ENCODE measurements at places on chromosomes 13 and 19.

DNA sequence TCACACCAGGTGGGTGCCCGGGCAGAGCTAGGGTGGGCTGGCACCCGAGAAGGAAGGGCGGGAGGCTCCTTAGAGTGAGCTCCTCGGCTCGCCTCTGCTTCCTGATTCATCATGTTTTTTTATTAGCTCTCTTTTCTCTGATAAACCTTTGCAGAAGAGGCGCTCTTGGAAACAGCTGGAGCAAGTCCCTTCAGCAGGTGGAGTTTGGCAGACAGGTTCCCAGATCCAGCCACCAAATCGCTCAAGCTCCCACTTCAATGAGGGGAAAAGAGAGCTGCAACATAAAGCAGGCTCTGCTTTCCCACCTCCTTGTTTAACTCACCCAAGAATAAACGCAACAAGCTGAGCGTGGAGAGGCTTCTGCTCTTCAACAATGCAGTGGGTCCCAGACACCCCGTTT is 244.8 kb downstream of the TSHZ3 start:
- no peak for DNase-seq

DNA sequence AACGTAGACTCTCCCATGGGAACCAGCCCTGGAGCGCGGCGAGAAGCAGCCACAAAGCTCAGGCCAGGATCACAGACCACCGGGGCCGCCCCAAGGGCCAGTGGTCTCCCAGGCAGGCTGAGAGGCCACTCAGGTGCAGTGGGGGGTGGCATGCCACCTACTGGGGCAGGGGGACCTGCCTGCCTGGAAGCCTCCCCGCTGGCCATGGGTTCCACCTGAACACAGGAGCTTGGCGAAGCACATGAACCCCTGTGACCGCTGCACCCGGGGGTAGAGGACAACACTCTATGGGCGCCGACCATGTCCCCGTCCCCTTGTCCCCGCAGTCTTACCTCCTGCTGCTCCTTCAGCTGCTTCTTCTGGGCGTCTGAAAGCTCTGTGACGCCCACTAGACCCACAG is 6.8 kb upstream of the TM6SF2 start:
- no peak for DNase-seq

- DNase-seq = no peak
Measured at GRCh38 chr19:4323692-4324091, 14.9 kb downstream of the STAP2 start.

DNA sequence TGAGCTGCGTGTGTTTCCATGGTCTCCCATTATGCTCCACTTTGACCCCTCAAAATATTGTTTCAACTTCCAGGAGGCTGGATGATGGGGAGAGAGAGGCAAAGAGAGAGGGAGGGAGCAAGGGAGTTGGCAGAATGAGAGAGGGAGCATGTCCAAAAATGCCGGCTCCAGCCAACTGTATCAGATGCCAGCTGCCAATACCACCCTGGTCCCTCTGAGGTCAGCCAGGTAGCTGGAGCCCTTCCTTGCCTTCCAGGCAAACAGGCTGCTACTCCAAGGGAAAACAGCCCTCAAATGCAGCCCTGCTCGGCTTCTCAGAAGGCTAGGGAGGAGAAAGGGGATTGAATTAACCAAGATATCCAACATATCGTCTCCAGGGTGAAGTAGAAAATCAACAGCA is 440.0 kb downstream of the TSHZ3 start:
- no peak for DNase-seq

DNA sequence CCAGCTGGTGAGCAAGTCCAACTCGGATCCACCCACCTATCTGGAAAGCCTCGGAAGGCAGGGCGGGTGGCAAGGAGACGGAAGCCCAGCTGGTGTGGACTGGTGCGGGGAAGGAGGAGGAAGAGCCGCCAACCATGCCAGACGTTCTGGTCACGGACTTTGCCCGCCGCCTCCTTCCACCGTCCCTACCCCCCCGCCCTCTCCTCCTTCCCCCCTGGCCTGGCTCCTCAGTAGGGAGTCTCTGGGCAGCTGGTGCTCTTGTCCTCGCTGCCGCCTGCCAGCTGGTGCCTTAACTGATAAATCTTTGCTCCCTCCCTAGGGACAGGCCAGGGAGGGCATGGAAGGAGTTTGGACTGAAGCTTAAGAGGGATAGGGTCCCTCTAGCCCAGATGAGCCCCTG is 4.8 kb downstream of the SYNGR4 start:
- DNase-seq = no peak

DNA sequence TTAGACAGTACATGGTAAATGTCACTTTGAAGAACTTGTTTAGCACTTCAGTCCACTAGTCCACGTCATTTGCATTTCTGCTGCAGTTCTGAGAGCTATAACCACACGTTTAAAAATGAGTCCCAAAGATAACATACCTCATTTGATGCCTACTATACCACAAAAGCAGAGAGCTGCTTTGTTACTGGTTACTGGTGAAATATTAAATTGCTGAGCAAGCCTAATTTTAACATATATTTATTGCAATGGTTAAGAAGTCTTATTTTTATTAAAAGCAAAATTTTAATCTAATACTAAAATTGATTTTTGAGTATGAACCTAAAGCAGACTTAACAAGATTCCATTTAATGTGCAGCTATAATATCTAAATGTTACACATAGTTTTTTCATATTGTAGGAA is 1949.7 kb upstream of the PRR20A start:
- DNase-seq = no peak

GRCh38 chr13:42039457-42039945 is 8.9 kb upstream of the DGKH start:
- no peak for DNase-seq

GRCh38 chr19:56543776-56544175 is 5.0 kb downstream of the ZFP28 start:
- no peak for DNase-seq

DNA sequence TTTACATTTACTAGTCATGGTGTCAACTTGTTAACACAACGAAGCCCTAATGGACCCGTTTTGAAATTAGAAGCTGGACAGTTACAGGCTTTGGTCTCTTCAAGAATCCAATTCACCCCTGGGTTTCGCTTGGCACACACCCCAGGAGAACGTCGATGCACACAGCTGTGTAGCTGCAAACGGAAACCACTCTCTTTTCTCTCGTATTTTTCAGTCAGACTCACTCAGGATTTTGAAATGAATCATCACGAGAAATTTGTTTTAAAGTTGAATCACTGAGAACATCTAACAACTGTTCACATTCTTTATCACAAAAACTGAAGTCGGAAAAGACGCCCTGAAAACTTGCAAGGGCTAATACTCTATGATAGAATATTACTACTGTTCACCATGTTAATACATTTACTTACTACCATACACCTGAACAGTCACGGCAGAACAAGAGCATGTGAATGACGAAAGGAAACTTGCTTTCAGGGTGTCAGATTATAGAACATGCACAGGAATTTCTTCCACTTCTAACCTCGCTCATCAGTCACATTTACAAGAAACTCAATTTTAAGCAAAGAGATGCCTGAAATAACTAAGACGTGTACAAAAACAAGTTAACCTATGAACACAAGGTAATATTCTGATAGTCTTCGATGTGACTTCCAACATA is 4.7 kb downstream of the PNMA8A start:
- no peak for DNase-seq

- DNase-seq = peak; percentile 25
Measured at GRCh38 chr13:32426990-32427851, 709 bp downstream of the N4BP2L1 start.

DNA sequence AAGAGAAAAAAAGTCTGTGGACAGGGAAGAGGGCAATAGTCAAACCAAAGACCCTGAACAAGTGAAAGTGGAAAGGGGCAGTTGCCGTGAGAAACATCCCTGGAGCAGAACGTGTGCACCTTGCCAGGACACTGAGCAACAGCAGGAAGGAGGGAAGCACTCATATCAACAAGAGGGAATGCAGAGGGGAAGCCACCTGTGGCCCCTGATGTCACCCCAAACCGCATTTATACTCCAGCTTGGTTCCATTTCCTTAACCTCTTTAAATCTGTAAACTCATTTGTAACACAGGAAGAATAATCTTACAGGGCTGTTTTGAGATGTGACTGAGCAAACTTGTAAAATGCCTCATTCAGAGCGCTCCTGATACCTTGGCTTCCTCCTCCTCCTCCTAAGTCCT is 698.8 kb downstream of the DIAPH3 start:
- DNase-seq = no peak

Data from pons (tissue), 1 donor.